ENCODE measurements at places on chromosomes 4 and X. TPM values are rescaled to one million over a fixed set of nuclear protein-coding genes. Genes with fewer than 3 reads are reported as not detected.

GRCh38 chr4:87342872-87343271, 20.2 kb upstream of the HSD17B13 start:
- DNase-seq = no peak

- DNase-seq = no peak
These were observed 99.5 kb downstream of the FMR1NB start for GRCh38 chrX:148080593-148080992.

- no peak for DNase-seq
These were observed 332.5 kb downstream of the GRID2 start for GRCh38 chr4:92636038-92636806.

DNA sequence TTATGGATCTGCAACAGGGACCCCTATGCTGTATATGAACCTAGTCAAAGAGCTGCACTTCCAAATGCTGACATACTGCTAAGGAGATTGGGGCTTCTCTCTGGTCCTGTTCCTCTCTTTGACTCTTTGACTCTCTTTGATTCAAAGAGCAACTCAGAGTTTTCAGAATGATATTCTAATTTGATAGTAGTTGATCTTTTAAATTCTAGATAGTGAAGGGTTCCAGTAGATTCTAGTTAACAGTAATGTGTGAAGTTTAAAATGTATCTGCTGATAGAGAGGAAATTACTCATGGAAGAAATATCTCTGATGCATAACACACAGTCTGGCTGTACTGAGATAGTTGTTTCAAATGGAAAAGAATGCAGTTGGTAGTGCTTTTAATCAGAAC, 239.1 kb downstream of the RASL11B start:
- DNase-seq = no peak

- DNase-seq = no peak
These were observed 1117.6 kb upstream of the PRKX start for GRCh38 chrX:4830880-4831557.

DNA sequence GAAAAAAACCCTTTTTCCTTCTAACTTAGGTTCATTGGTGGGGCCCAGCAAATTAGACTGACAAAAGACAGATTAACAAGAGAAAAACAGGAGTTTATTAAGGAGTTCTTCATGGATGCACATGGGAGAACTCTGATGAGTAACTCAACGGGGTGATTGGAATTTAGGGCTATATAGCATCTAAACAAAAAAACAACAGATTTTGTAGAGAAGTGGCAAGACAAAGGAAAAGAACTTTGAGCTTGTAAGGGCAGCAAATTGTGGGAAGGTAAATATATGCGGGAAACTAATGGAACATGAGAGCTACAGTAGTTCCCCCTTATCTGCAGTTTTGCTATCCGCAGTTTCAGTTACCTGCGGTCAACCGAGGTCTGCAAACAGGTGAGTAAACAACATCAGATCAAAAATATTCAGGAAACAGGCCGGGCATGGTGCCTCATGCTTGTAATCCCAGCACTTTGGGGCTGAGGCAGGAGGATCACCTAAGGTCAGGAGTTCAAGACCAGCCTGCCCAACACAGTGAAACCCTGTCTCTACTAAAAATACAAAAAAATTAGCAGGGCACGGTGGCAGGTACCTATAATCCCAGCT, 573.6 kb downstream of the ADGRL3 start:
- no peak for DNase-seq

GRCh38 chr4:53322696-53323095, 43.2 kb downstream of the SCFD2 start:
- no peak for DNase-seq

GRCh38 chr4:163382178-163382869, 38.6 kb downstream of the NPY5R start:
- no peak for DNase-seq

GRCh38 chr4:67954890-67955289, 8.4 kb downstream of the TMPRSS11A start:
- no peak for DNase-seq

GRCh38 chr4:56972809-56973208, 4.6 kb downstream of the NOA1 start:
- DNase-seq = no peak

- DNase-seq = no peak
These were observed 24.3 kb downstream of the RAI2 start for GRCh38 chrX:17836830-17837229.

DNA sequence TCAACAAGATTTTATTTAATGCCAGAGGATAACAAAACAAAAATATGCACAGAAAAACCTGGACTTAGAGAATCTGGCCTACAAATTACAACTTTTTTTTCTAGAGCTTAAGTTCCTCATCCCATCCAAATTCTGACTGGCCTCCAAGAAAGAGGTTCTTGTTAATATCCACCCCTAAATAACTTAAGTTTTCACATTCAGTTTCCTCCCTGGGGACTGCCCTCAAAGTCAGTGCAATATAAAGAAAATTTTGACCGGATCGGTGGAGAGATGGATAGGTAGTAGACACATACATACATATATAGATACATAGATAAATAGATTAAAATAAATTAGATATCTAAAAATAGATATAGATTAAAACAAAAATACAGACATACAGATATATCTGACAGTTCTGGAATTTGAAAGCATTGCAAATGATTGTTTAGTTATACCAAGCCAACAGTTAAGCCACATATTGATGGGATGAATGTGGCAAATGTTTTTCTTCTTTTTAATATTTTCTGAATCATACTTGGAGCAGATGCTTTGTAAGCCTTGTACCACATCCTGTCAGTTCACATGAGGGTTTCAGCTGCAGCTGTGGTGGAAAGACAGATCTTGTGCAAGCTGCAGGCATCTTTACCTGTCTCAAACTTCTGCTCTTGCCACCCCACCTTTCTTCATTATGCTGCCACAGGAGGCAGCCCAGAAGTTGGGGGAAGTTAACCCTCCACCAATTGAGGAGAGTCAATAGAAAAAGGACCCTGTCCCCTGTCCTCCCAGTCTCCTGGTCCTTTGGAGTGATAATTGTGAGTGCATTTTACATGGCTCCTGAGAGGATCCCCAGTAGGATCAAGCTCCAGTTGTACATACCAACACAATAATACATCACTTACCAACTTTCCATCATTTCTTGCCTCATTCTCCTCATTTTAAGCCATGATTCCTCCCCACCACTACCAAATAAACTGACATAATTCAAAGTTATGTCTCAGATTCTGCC, 58.5 kb upstream of the PRDM8 start:
- no peak for DNase-seq

DNA sequence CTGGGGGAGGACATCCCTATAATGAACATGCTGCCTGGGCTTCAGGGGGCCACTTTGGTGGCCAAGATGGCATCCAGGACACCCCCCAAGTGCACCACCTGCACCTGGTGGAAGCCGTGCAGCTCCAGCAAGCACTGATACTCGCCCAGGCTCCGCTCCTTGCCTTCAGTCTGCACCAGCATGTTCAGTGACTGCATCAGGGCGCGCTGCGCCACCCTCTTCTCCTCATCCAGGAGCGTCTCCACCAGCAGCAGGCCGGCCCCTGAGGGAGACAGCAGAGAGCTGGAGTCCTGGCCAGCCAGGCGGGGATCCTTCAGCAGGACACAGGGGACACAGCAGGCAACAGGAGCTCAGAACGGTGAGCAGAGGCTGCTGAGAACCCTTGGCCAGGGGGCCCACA, 11.3 kb upstream of the SLC25A6 start:
- no peak for DNase-seq

The ELOVL6 gene
- 9.1 TPM for total RNA-seq

The VCX3B gene
- total RNA-seq = not detected

The RADX gene
- 5.4 TPM for total RNA-seq

The FMR1NB gene
- not detected for total RNA-seq

The SORCS2 gene
- total RNA-seq = 5.4 TPM

The RAB39B gene
- total RNA-seq = 0.74 TPM

The TASL gene
- 0.49 TPM for total RNA-seq

The GATA1 gene
- 1.2 TPM for total RNA-seq
